ENCODE measurements at places on chromosomes 1 and 21. TPM values are rescaled to one million over a fixed set of nuclear protein-coding genes. Genes with fewer than 3 reads are reported as not detected.

DNA sequence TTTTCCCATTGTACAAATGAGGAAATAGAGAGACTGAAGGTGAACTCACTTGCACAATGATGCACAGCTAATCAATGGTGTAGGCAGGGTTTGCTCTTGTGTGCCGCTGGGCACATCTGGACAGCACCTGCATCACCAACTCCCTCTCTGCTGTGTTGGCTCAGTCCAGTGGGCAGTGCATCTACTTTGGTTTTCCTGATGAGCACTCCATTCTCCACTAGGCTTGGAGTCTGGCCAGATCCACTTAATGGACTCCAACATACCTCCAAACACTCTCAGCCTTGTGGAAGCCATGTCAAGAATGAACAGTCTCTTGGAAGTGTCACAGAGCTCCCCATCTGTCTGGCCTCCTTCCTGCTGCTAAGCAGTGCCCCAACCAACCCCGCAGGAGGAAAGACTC, 152.2 kb downstream of the HIVEP3 start:
- no peak for DNase-seq

The PRAMEF15 gene
- not detected for total RNA-seq

The NEK7 gene
- 562 TPM for total RNA-seq

The TFF3 gene
- total RNA-seq, result not detected

DNA sequence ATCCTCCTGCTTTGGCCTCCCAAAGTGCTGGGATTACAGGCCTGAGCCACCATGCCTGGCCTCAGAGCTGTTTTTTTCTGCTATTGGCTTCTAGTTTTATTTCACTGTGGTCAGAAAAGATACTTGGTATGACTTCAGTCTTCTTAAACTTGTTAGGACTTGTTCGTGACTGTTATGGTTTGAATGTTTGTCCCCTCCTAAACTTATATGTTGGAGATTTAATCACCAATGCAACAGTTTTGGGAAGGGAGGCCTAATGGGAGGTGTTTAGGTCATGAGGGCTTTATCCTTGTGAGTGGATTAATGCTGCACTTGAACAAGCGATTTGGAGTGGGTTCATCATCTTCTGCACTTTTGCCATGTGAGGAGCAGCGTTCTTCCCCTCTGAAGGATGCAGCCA, 24.5 kb upstream of the SOD1 start:
- DNase-seq, result no peak

GRCh38 chr1:242774256-242774655, 249.8 kb upstream of the PLD5 start:
- DNase-seq, result no peak

GRCh38 chr1:116167625-116168276, 56.6 kb downstream of the MAB21L3 start:
- no peak for DNase-seq

GRCh38 chr1:13666317-13666716, 33.7 kb upstream of the PRDM2 start:
- DNase-seq, result no peak

The KCND3 gene
- total RNA-seq, result 0.07 TPM

DNA sequence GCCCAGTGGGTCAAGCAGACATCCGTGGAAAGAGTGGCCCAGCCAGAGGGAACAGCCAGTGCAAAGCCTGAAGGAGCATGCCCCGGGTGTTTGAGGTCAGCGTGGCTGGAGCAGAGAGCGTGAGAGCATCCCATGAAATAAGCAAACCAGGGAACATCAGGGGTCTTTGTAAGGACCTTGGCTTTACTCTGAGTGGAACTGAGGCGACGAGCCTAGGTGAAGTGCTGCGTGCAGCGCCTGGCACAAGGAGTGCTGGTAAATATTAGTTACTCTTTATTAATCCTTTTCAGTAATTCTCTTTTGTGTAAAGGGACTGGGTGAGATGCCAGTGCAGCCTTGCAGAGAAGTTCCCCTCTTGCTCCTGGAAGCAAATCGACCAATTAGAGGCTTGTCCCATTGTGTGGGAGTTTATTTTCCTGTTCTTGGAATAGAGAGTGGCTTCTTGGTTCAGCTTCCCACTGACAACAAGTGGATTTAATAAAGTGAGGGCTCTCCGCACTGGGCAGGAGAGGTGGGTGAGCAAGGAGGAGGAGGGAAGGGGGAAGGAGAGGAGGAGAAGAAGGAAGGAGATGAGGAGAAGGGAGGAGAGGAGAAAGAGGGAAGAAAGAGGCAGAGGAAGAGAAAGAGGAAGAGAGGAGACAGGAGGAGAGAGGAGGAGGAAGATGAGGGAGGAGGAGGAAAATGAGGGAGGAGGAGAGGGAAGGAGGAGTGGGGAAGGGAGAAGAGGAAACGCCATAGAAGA, 37.6 kb upstream of the DISP3 start:
- no peak for DNase-seq

The KCNC4 gene
- 4.4 TPM for total RNA-seq

DNA sequence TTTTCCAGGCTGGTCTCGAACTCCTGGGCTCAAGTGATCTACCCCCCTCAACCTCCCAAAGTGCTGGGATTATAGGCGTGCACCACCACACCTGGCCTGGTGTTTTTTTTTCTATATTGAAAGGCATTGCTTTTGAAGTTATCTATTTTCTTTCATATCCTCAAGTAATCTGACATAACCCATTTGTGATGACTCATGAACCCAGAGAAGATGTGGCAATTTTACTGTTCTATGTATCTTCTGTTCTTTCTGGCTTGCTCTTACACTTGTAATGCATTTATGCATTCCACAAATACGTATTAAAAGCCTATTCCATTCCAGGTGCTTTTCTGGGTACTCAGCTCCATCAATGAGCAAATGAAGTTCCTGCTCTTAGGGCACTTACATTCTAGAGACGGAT, 29.9 kb upstream of the ERRFI1 start:
- DNase-seq, result no peak

The DMRTA2 gene
- total RNA-seq, result not detected
